Mammary epithelial cell (primary cell): ENCODE measurements at places on chromosomes 5 and 9. TPM values are rescaled to one million over a fixed set of nuclear protein-coding genes. Genes with fewer than 3 reads are reported as not detected.

GRCh38 chr5:96253140-96253539, 179.9 kb downstream of the PCSK1 start:
- DNase-seq: no peak

DNA sequence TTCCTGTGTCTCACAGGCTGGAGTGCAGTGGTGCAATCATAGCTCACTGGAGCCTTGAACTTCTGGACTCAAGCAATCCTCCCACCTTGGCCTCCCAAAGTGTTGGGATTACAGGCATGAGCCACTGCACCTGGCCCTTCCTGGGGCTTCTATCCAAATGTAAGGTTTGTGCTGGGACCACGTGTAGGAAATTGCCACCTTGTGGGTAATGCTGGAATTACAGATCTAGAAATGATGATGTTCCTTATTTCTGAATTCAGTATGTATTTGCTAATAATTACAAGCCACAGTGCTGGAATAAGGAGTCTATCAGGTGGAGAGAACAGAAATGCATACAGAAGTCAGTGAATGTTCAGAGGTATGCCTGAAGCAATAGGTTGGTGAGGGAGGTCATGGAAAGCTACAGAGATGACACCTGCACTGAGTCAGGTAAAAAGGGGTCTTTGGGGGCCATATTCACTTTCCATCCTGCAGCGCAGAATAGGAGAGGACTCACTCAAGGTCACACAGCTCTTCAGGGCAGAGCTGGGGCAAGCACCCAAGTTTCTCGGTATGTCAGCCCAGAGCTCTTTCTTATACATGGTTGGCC, 8.8 kb upstream of the IGFBPL1 start:
- DNase-seq: peak; percentile 21

GRCh38 chr5:154478224-154478565, at the start of gene HAND1:
Gene HAND1 (minus strand): TSS chr5:154478227. CDS start chr5:154478008, 219 bp downstream.
- no peak for DNase-seq

The MSX2 gene
- 2.1 and 3.3 TPM in 2 replicates for total RNA-seq
